Stimulated activated CD8-positive, alpha-beta memory T cell treated with anti-CD3 and anti-CD28 coated beads, Interleukin-4, amount 100 ng/mL, for 1 hour (primary cell): ENCODE measurements at places on chromosomes 6 and 20.

- DNase-seq: no peak
These were observed 17.7 kb downstream of the SNX9 start for GRCh38 chr6:157840776-157841175.

DNA sequence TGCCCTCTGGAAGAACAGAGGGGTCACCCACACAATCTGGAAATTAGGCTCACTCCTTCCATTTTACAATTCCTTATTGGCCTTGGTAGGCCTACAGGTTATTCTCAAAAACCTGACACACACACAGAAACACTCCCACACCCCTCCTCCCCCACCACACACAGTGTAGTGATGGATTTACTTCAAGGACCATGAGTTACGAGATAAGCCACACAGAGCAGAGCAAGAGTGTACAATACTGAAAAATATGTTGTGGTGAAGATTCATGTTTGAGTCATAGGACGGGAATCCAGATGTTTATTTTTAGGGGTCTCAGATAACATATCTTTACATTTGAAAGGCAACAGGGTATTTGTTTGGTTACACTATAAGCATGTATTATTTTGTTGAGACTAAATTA lies 291.9 kb downstream of the PLCB1 start:
- DNase-seq: no peak

- no peak for DNase-seq
These were observed 112.4 kb downstream of the TAF4 start for GRCh38 chr20:61953037-61954021.

- DNase-seq: no peak
These were observed 471.7 kb downstream of the CDKAL1 start for GRCh38 chr6:21005816-21006570.
